ENCODE measurements at places on chromosomes 7 and 10.

GRCh38 chr10:70874061-70874460, 14.3 kb downstream of the PCBD1 start:
- DNase-seq: no peak

DNA sequence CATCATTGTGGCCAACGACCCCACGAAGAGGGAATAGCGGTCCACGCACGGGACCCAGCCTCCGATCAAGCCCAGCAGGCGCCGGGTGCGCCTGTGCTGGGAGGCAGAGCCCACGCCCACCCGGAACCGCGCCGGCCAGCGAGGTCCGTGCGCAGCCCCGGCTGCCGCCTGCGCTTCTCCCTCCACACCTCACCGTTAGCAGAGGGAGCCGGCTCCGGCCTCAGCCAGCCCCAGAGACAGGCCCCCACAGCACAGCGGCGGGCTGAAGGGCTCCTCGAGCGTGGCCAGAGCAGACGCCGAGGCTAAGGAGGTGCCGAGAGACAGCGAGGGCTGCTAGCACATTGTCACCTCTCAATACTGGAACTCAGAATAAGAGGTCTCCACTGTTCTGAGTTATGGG, 3.6 kb downstream of the ITPRID1 start:
- no peak for DNase-seq

DNA sequence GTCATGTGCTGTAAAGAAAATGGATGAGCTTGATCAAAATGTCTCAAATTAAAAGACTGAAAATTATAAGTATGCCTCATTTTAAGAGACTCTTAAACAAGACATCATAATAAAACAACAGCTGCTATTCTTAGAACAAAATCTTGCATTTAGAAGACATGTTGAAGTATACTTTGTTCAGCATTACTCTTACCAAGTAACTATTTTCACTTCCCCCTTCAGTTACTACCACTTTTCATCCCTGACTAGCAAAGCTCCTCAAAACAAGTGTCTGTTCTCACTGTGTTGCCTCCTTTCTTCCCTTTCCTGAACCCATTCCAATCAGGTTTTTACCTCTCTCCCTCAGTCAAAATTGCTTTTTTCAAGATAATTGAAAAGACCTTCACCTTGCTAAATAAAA, 31.6 kb downstream of the ELAPOR2 start:
- DNase-seq: no peak

- DNase-seq: no peak
Measured at GRCh38 chr10:73989594-73990150, 8.2 kb upstream of the VCL start.

- DNase-seq: no peak
Measured at GRCh38 chr10:287814-288213, 152.6 kb downstream of the ZMYND11 start.
